ENCODE measurements at places on chromosomes 12 and 14.

DNA sequence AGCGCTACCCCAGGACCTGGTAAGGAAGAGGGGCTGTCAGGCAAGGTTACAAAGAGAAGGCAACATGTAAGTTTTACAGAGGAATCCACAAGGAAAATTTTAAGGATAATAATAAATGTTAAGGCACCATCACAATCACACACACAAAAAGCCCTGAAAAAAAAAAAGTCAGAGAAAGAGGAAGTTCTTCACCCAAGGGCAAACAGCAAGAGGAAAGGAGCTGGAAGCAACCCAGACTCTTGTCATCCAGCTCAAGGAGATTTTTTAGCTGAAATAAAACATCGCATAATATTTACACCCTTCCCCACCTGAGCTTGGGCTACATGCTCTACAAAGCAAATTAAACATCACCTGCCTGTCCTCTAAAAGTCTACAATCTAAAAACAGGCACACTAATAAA, 9.5 kb downstream of the SPTB start:
- no peak for DNase-seq

GRCh38 chr14:69696204-69696527, 70.8 kb upstream of the SRSF5 start:
- peak; percentile 49 for DNase-seq

- DNase-seq: no peak
Measured at GRCh38 chr12:10361622-10362021, 28.2 kb downstream of the KLRK1 start.

DNA sequence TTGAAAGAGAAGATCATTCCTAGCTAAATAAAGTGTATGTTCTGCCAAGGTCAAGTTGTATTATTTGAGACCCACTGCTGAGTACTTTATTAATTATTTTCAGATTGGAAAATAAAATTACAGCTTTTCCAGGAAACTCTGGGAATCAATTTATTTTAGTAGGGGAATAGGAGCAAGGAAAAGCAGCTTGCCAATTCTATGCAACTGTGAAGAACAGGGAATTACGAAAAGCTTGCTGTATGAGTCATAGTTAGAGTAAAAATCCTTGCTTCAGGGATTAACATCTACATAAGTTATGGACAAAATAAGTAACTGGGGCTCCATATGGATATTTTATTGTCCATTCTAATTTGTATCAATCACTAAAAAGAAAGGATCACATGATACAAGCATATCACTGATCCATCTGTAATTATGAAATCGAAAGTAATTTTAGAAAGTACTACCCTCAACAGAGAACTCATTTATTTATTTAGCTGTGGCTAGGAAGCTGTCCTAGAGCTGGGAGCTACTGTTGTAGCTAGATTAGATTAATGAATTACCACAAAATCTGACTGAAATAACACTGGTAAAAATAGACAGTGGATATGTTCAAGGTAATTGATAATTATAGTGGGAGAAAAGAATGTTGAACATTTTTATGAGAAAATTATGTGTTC, 303.5 kb upstream of the NPAS3 start:
- DNase-seq: no peak

GRCh38 chr12:120965534-120966091, 12.7 kb upstream of the HNF1A start:
- no peak for DNase-seq

DNA sequence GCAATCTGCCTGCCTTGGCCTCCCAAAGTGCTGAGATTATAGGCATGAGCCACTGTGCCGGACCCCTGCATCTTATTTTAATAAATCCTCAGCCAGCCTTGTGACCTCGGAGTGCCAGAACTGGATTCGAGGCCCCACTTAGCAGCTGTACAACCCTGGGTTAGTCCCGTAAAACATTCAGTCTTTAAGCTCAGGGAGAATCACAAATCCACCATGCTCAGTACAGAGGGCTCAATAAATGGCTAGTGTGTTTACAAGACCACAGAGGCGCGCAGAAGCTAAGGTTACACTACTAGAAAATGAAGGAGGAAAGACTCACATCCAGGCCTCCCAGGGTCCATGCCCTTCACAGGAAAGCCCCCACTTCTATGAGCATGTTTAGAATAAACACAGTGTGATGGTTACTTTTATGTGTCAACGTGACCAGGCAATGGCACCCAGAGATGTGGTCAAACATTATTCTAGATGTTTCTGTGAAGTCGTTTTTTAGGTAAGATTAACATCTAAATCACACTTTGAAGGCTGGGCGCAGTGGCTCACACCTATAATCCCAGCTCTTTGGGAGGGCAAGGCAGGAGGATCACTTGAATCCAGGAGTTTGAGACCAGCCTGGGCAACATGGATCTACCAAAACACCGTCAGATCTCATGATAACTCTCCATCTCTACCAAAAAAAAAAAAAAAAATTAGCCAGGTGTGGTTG, 55.3 kb downstream of the CLMN start:
- no peak for DNase-seq

GRCh38 chr12:124429535-124429934, 134.6 kb downstream of the RFLNA start:
- DNase-seq: no peak

GRCh38 chr12:109727746-109728726, 14.4 kb downstream of the FAM222A start:
- DNase-seq: no peak

DNA sequence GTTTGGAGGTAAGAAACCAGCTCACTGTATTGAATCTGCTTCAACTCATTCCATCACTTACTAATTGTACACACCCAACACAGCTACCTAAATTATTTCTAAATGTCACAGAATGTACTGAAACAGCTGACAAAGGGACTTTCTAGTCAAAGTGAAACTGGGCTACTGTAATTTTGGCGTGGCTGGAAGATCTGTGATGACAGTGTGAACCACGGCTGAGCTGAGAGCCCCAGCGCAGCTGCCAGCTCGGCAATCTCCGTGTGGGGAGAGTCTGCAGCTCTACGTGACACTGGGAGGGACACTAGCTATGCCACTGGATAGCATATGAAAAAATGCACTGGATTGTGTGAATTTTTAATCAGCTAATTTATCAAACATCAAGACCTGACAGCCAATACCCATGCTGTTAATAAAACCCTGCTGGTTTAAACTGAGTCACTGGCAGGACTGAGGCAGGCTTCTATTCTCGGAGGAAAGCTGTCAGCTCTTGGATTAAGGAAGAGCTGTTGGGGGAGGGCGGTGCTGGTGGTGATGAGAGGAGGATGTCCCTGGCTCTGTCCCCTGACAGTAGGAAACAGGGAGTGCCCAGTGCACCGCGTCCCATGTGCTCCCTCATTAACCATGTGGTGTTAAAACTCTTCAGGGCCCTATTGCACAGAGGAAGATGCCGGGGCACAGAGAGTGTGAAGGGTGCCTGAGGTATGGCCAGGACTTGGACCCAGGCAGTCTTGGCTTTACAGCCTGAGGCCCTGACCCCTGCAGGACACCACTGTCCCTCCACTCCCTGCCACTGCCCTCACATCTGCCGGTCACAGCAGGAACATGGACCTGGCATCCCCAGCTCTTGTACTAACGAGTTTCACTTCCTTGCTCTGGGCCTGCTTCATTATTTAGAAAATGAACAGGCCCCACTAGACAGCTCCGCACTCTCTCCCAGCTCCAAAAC, 13.3 kb downstream of the SLC15A4 start:
- no peak for DNase-seq

- DNase-seq: no peak
Measured at GRCh38 chr12:68119724-68120211, 39.8 kb downstream of the IFNG start.

- no peak for DNase-seq
Measured at GRCh38 chr12:67720351-67720856, 71.9 kb downstream of the DYRK2 start.

DNA sequence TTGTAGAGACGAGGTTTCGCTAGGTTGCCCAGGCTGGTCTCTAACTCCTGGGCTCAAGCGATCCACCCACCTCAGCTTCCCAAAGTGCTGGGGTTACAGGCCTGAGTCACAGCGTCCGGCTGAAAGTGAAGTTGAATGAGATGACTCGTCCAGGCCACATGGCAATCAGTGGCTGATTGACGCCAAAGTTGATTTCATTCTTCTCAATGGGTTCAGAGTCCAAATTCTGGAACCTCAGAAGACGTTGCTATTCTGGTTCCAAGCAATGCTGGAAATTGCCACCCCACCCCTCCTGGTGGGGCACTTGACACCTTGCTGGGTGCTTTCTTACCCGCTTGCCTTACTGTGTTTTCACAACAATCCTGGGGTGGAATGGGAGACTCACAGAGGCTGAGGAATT, 14.9 kb downstream of the ABCB9 start:
- DNase-seq: no peak

DNA sequence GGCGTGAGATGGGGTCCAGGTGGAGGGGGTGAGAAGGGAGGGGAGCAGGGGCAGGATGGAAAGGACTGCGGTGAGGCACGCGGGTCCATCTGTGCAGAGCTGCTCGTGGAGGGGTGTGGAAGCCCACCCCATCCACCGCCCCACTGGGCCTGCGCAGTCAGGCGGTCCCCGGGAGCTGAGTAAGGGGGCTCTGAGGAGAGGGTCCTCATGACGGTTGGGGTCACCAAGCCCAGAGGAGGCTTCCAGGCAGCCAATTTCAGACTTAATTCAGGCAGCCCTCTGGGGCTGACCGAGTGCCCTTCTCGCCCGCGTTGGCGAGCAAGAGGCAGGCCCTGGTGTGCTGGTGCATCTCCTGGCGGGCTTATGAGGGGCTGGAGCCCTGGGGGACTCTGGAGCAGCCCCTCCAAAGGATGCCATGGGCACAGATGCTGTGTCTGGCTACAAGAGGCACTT, 115.5 kb downstream of the KIF26A start:
- no peak for DNase-seq

DNA sequence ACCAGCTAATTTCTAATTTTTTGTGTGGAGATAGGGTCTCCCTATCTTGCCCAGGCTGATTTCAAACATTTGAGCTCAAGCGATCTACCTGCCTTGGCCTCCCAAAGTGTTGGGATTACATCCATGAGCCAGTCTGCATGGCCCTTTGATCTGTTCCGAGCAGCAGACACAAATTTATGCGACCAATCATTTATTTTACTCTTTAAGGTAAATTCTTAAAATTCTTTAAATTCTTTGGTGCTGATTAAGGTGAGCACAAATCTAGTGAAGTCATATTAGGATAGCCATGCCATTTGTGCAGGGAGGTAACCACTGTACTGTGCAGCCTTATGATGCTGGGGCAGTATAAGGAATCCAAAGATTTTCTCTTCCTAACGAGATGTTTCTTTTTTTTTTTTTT, 135.7 kb downstream of the SRGAP1 start:
- no peak for DNase-seq

DNA sequence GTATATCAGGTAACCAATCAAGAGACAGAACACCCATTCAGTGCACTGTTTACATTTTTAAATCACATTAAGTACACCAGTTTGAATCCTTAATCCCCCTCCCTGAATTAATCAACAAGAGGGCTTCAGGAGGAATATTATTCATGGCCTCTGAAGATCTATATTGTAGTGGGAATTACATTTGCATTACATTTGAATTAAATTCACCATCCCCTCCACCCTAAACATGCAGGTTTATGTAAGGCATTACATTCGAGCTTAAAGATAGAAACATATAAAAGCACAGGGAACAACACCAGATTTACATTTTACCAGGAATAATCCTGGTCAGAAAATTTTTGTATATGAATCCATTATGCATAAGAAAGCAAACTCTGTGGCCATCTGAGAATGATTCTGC, 197.8 kb upstream of the KITLG start:
- no peak for DNase-seq

GRCh38 chr12:98403385-98403784, 112.0 kb upstream of the TMPO start:
- DNase-seq: no peak

DNA sequence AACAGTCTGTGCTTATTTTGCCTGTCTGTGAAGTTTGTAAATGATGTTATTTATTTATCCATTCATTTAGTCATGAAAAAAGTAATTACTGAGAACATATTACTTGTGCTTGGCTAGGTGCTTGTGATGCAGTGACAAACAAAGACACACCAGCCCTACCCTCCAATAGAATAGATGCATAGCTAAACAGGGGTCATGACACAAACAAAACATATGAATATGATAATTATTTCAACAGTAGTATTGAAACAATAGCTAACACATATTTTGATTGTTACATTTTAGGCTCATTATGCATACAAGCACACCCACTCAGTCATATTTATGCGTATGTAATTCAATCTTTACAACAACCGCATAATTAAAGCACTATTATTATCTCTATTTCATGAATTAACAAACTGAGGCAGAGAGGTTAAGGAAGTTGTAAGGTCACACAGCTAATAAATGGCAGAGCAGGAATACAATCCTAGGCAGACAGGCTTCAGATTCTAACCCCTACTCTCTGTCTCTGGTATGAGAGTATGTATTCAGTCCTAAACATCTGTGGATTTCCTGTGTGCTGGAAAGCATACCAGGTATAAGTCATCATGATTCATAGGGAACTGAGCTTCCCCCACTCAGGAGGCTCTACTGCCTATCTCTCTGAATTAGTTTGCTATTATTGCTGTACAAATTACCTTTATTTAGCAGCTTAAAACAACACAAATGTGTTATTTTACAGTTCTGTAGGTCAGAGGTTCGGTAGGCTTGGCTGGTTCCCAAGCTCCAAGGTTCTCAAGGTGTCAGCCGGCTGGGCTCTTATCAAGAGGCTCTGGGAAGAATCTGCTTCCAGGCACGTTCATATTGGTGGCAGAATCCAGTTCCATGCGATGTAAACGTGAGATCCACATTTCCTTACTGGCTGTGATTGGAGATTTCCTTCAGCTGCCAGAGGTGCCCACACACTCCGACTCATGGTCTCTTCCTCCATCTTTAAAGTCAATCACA, 509.4 kb downstream of the GALC start:
- DNase-seq: no peak

- DNase-seq: no peak
Measured at GRCh38 chr14:91272341-91273272, 28.1 kb upstream of the GPR68 start.

DNA sequence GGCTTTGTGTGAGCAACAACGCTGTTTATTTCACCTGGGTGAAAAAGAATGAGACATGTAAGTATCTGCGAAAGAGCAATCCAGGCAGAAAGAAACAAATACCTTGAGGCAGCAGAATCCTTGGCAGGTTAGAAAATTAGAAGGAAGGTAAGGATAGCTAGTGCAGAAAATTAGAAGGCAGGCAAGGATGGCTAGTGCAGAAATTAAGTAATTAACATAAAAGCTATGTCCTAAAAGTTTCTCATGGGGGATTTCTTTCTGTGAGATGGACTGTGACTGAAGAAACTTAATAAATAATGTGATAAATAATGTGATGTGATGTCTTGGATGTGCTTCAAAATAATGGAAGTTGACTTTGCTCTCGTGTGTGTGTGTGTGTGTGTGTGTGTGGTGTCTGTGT, 9.9 kb upstream of the TRIP11 start:
- no peak for DNase-seq

DNA sequence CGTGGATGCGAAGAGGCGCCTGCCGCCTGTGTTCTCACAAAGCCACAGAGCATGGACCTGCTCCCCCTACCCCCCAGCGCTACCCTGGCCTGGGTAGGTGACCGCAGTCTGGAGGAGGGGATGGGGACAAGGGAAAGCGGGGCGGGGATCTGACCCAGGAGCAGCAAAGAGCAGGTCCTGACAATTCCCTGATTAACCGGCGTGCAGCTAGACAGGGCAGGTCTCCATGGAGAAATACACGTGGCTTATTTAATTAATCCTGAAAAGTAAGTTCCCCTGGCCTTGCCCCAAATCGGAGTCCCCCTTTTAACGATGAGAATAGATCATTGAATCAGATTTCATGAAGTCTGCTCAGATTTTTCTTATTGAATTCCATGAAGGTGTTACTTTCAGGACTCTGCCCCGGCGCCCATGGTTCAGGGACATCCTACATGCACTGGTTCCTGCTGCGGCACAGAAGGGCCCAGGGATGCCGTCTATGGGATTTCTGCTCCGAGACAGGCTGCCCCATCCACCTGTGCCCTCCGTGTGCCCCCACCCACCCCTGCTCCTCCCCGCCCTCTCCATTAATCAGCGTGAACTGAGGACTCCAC, 251.0 kb upstream of the SFSWAP start:
- no peak for DNase-seq
